Activated CD4-positive, alpha-beta T cell treated with anti-CD3 and anti-CD28 coated beads, Interleukin-2, amount 10 ng/mL, durations not matched to agents 7 days and 5 days (primary cell): ENCODE measurements at places on chromosomes 2 and 18.

- DNase-seq: no peak
These were observed 44.3 kb upstream of the GPR39 start for GRCh38 chr2:132372276-132372675.

DNA sequence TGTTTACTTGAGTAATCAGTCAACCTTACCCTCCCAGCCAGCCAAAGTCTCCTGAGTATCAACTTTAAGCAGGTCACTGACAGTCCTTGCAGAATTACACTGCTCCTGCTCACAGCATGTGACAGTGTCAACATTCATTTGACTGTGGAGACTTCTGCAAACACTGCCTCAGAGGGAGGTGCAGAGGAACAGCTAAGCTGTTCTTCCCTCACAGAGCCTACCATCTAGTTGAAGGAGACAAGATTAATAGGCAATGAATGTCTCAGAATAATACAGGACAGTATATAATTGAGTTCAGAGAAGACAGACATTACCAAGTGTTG is 11.9 kb downstream of the SLC14A2 start:
- DNase-seq: no peak

DNA sequence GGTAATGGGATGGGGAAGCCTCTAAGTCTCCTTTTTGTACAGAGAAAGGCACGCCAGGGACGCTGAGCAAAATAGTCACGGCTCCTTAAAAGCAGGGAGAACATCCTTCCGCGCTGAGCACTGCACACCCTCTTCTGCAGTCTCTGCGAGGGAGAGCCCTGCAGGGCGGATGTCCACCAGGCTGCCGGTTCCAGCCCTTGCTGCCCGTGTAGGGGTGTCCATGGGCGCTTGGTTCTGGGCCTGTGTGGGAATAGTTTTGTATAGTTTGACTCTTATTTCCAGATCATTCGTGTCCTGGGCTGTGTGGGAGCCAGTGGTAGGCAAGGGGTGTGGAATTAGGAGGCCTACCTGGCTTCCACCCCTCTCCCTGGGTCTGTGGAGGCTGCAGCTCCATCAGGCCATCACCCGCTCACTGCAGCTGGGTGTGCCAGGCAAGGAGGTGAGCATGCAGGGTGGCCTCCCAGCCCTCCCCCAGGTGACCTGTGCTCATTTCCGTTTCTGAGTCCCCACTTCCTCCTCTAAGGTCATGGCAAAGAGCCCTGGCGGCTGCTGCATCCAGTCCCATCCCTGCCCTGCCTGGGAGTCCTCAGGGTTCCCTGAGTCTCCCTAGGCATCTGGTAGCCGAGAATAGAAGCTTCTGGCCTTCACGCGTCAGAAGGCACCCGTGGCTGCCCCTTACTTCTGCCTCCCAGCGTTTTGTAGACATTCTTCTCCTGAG is 202.6 kb downstream of the LDLRAD4 start:
- no peak for DNase-seq

DNA sequence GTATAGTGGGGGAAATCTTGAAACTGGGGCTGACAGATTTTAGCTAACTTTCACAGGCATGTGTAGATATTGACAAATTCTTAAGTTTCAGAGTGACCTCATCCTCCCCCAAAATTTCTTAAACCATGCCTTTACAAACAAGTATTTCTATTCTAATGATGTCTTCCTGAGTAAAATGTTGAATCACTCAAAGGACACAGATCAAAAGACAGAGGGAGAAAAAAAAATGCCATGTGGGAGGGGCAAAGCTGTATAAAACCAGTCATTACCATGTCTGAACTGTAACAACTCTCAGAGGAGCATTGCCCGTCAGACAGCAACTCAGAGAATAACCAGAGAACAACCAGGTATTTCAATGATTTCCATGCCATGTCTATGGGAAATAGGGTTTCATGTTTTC is at the start of gene SERPINB2:
TSS of gene SERPINB2 (plus strand) at position 282 of the 400 bp plus-strand sequence. CDS start 3,740 bp downstream, outside the sequence.
- DNase-seq: no peak

DNA sequence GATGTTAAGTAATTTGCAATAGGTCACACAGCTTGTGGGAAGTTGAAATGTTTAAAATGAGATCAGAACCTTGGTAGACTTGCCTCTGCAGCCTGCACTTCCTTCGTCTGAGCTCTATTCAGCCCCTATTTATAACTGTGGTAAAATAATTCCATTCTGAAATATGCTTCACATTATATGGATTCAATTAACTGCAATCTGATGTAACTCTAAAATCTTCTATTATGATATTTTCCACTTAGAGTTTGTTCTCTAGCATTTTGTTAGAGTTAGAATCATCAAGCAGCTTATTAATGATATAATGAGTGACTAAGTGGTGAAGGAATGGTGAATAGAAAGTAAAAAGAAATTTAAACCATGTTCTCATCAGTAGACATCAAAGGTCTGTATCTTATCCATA is 139.6 kb upstream of the ARHGAP28 start:
- no peak for DNase-seq

DNA sequence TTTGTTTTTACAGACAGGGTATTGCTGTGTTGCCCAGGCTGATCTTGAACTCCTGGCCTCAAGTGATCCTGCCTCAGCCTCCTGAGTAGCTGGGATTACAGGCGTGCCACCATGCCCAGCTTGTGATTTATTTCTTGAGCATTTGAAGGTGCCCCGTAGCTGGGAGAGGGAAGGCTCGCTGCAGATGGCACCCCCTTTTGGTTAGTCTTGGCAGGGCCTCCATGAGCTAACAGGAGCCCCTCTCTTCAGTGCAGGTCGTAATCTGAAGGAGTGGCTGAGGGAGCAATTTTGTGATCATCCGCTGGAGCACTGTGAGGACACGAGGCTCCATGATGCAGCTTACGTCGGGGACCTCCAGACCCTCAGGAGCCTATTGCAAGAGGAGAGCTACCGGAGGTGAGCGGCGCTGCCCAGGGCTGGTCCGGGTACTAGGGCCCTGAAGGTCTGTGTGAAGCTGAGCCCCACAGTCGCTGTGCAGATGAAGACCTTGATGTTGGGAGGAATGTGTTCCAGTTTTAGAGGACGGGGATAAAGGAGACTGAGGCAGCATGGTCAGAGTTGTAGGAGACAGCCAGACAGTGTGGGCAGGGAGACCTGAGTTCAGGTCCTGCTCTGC is 6.7 kb downstream of the ASB1 start:
- DNase-seq: no peak

GRCh38 chr2:111946294-111947114 is 48.1 kb downstream of the MERTK start:
- no peak for DNase-seq

DNA sequence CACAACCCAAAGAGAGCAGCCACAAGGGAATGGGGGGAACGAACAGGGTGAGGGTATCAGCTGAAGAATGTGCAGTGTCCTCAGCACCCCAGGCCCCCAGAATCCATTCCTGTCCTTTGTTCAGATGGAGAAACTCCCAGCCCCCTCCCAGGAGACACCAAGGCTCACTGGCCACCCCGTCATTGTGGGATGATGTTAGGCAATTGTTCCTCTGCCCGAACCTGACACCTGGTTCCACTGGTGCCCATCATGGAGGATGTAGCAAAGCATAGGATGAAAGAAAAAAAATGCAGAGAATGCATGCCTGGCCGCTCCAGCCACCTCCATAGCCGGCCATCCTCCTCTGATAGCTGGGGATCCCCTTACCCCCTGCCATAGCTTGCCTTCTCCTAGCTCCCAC is 197.3 kb upstream of the TWIST2 start:
- DNase-seq: no peak

- DNase-seq: peak; percentile 17
These were observed 996 bp downstream of the PTCD3 start for GRCh38 chr2:86107031-86107430.
